Activated CD4-positive, alpha-beta T cell treated with anti-CD3 and anti-CD28 coated beads for 36 hours (primary cell): ENCODE measurements at places on chromosomes 4 and X. TPM values are rescaled to one million over a fixed set of nuclear protein-coding genes. Genes with fewer than 3 reads are reported as not detected.
A peak's percentile ranks its signal among the peaks of the same experiment; 100 is the strongest.

- no peak overlapping the region for H3K27ac ChIP-seq
- no peaks in the 10 kb centered on the region for H3K4me1 ChIP-seq
- H3K36me3 ChIP-seq = no peaks in the 10 kb centered on the region
- no peak for DNase-seq
These were observed 138.8 kb upstream of the DCAF8L1 start for GRCh38 chrX:28120072-28120471.

DNA sequence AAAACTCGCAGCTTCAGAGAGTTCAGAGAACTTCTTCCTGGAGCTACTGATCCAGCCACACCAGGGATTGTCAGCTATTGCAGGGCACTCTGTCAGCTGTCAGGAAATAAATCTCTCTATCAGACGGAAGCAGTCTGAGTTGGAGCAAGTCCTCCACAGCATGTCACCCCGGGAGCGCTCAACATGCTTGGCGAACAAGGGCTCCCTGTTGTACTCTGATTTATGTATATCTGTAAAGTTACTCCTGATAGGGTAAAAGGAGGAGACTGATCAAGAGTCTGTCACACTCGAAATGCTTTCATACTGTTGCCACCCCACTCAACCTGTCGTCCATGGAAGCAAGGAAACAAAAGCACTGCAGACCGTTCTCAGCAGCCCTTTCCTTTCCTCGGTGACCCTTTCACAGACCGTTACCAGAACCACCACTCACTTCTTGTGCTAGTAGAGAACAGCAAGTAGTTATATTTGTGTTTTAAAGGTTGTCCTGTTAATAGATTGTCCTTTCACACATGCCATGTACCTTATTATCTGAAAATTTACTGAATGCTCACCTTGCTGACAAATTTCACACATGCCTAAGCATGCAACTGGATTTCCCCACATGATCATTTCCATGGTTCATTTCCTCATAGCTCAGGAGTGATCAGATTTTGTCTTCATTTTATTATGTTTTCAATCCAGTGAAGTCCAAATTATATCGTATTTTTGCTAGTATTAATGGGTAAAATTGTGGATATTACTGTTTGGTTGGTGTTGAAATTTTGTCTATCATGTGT lies 2108.9 kb upstream of the TENM3 start:
- no peak for DNase-seq
- no peaks in the 10 kb centered on the region for H3K4me1 ChIP-seq
- no peak overlapping the region for H3K4me3 ChIP-seq
- no peaks in the 10 kb centered on the region for H3K27me3 ChIP-seq
- H3K36me3 ChIP-seq = no peaks in the 10 kb centered on the region

DNA sequence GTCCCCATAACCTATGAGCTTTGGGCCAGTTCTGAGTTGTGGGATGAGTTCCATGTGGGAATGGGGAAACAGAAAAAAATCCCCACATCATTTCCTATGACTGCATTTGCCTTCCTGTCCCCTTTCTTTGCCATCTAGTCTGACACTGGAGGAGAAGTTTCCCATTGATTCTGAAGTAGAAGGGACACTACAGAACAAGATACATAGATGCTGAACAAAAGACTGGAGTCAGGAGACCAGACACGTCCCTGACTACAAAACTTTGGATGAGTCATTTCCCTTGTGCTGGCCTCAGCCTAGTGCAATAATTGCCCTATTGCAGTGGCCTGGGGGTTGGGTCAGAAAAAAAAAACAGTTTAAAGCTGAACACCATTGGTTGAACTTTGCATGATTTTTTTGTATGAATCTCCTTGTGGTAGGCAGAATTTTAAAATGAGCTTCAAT lies 22.1 kb downstream of the BEX3 start:
- H3K36me3 ChIP-seq = no peaks in the 10 kb centered on the region
- H3K4me3 ChIP-seq = no peak overlapping the region
- no peak overlapping the region for H3K27ac ChIP-seq
- no peaks in the 10 kb centered on the region for H3K27me3 ChIP-seq
- H3K4me1 ChIP-seq = peaks cover 2% of the 10 kb centered on the region

GRCh38 chrX:13829983-13830382 lies 13.1 kb upstream of the GPM6B start:
- no peak overlapping the region for H3K4me3 ChIP-seq
- peaks cover 2% of the 10 kb centered on the region for H3K27me3 ChIP-seq
- H3K36me3 ChIP-seq = no peaks in the 10 kb centered on the region
- DNase-seq = no peak
- no peak overlapping the region for H3K27ac ChIP-seq
- H3K4me1 ChIP-seq = no peaks in the 10 kb centered on the region

DNA sequence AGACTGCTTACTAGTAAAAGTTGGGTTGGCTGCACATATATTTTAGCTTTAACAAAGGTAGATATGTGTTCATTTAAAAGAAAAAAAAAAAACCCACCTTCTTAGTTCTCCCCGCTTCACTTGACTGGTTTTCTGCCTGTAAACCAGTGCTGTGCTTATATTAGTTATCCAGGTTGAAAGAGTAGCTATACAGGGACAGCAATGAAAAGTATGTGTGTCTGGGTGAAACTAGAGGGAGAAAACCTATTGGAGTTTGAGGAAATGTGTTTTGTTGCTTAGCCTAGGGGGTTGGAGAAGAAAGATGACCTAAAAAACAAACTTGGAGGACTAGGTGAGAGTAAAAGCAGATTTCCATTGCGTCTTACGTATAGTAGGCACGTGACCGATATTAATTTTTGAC lies 4.5 kb downstream of the JADE1 start:
- no peak for DNase-seq
- peak overlapping the region; percentile 63 for H3K27ac ChIP-seq
- H3K27me3 ChIP-seq = no peaks in the 10 kb centered on the region
- H3K4me3 ChIP-seq = peak overlapping the region; percentile 8

DNA sequence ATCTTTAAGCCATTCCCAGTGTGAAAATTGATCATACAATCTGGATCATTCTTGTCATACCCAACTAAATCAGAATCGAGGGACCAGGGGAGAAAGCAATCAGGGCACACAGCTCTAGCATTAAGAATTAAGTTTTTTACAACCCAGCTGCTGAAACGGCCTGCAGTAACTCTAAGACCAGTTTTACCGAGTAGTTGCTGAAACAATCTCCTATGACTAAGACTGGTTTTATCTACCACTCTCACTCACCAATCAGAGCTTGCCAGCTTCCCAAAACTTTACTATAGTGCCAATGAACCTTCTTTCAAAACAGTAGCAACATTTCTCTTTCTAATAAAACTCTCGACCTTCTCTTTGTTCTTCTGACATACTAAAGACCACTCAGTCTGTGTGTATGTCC lies 2.8 kb upstream of the SAP30 start:
- peak overlapping the region; percentile 35 for H3K27ac ChIP-seq
- H3K4me3 ChIP-seq = peak overlapping the region; percentile 26
- H3K36me3 ChIP-seq = peaks cover 1% of the 10 kb centered on the region
- peaks cover 32% of the 10 kb centered on the region for H3K4me1 ChIP-seq
- peaks cover 3% of the 10 kb centered on the region for H3K27me3 ChIP-seq

- no peak for DNase-seq
- H3K27me3 ChIP-seq = no peaks in the 10 kb centered on the region
- H3K27ac ChIP-seq = no peak overlapping the region
- H3K36me3 ChIP-seq = no peaks in the 10 kb centered on the region
- H3K4me1 ChIP-seq = no peaks in the 10 kb centered on the region
These were observed 875.8 kb upstream of the SLIT2 start for GRCh38 chr4:19375931-19376330.

DNA sequence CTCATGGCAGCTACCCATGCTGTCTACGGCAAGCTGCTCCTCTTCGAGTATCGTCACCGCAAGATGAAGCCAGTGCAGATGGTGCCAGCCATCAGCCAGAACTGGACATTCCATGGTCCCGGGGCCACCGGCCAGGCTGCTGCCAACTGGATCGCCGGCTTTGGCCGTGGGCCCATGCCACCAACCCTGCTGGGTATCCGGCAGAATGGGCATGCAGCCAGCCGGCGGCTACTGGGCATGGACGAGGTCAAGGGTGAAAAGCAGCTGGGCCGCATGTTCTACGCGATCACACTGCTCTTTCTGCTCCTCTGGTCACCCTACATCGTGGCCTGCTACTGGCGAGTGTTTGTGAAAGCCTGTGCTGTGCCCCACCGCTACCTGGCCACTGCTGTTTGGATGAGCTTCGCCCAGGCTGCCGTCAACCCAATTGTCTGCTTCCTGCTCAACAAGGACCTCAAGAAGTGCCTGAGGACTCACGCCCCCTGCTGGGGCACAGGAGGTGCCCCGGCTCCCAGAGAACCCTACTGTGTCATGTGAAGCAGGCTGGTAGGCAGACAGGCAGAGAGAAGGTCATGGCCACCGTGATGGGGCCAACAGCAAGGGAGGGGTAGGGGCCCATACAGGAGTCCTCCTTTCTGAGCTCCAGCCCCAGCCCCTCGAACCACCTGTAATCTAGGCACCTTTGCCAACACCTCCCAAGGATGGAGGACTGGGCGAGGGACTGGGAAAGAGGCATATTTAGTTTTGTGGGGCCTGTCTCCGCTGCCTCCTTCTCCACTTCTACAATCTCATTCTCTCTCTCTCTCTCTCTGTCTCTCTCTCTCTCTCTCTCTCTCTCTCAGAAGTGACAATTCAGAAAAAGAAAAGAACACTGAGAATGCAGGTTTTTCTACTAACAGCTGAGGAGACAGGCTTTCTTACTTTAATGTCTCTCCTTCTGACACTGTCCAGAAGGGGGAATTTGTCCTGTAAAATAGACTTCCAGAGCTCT lies 4.7 kb upstream of the TSPYL2 start:
- H3K4me3 ChIP-seq = no peak overlapping the region
- H3K4me1 ChIP-seq = peaks cover 11% of the 10 kb centered on the region
- DNase-seq = peak; percentile 32
- no peaks in the 10 kb centered on the region for H3K27me3 ChIP-seq
- H3K36me3 ChIP-seq = no peaks in the 10 kb centered on the region

DNA sequence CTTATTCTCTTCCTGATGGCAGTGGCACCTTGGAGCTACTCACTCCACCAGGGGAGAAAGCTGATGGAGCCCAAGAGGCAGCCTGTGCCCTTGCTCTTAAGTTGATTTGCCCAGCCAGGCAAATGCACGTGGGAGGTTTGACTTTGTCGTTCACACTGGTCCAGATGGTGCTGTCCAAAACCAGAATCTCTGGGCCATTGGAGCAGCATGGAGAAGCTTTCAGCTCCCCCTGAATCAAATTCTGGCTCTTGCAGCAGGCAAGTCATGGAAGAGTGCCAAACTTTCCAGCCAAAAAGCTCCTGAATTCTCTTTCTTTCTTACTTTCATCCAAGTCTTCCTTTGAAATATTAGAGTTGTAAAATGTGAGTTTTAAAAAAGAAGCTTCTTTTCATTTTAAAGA lies 970.4 kb downstream of the RPA4 start:
- no peaks in the 10 kb centered on the region for H3K4me1 ChIP-seq
- H3K36me3 ChIP-seq = no peaks in the 10 kb centered on the region
- no peak overlapping the region for H3K27ac ChIP-seq
- no peak overlapping the region for H3K4me3 ChIP-seq
- no peaks in the 10 kb centered on the region for H3K27me3 ChIP-seq
- DNase-seq = no peak

DNA sequence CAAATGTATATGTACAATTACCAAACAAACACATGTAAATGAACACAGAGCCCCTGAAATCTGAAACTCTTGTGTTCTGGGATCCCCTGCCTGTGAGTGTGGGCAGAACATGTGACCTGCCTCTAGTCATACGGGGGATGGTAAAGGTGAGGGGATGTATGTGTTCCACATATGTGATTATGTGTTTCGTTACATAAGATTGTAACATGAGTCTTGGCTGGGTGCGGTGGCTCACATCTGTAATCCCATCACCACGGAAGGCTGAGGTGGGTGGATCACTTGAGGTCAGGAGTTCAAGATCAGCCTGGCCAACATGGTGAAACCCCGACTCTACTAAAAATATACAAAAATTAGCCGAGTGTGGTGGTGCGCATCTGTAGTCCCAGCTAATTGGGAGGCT lies 37.1 kb upstream of the SLC2A9 start:
- DNase-seq = no peak
- H3K27me3 ChIP-seq = no peaks in the 10 kb centered on the region
- no peak overlapping the region for H3K27ac ChIP-seq
- H3K4me1 ChIP-seq = no peaks in the 10 kb centered on the region

GRCh38 chr4:185204238-185204910 lies 574 bp upstream of the CFAP97 start:
- no peaks in the 10 kb centered on the region for H3K27me3 ChIP-seq
- H3K4me3 ChIP-seq = peak overlapping the region; percentile 94
- H3K27ac ChIP-seq = peak overlapping the region; percentile 87
- DNase-seq = no peak

DNA sequence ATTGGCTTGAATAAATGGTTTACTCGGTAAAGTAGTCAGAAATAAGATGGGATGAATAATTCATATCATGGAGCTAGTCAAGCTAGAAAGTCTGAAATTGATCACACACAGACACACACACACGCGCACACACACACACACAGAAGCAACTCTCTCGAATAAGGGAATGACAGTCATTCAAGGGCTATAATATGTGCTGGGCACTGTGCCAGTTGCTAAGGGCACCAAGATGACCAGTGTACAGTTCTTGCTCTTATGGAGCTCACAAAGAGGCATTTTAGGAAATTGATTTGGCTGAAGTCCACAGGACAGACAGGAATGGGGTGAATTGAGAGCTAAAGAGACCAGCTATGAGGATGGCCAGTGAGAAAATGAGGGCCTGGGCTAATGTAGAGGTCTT lies 34.2 kb upstream of the SH3D19 start:
- no peaks in the 10 kb centered on the region for H3K36me3 ChIP-seq
- no peak overlapping the region for H3K27ac ChIP-seq
- H3K27me3 ChIP-seq = peaks cover 6% of the 10 kb centered on the region
- H3K4me1 ChIP-seq = peaks cover 2% of the 10 kb centered on the region
- H3K4me3 ChIP-seq = no peak overlapping the region

Gene TENM3
- total RNA-seq = not detected

Gene TREX2
- total RNA-seq = 0.91 TPM

Gene CASP6
- 26.5 TPM for total RNA-seq

Gene PRPS1
- 112 TPM for total RNA-seq

Gene ARL9
- total RNA-seq = 0.37 TPM

Gene LEF1
- 302 TPM for total RNA-seq

Gene HOPX
- total RNA-seq = 56.3 TPM
